ENCODE measurements at places on chromosomes 4 and X.
A peak's percentile ranks its signal among the peaks of the same experiment; 100 is the strongest.

- DNase-seq: no peak
Observed at GRCh38 chr4:35993606-35994005, 250.7 kb downstream of the ARAP2 start.

DNA sequence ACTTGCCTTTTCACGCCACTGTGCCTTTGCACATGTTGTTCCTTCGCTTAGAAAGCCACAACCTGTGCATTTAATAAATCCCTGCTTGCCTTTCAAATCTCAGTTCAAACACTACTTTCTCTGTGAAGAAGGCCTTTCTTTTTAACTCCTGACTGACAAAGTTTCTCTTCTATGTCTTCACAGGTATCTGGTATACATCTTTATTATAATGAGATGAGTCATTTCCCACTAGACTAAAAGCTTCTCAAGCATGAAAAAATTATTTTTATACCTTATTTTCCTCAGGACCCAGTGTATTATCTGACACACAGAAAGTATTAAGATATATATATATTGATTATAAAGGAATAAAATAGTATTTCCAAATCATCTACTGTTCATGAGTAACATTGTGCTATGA is 189.9 kb downstream of the TBCK start:
- DNase-seq: no peak

DNA sequence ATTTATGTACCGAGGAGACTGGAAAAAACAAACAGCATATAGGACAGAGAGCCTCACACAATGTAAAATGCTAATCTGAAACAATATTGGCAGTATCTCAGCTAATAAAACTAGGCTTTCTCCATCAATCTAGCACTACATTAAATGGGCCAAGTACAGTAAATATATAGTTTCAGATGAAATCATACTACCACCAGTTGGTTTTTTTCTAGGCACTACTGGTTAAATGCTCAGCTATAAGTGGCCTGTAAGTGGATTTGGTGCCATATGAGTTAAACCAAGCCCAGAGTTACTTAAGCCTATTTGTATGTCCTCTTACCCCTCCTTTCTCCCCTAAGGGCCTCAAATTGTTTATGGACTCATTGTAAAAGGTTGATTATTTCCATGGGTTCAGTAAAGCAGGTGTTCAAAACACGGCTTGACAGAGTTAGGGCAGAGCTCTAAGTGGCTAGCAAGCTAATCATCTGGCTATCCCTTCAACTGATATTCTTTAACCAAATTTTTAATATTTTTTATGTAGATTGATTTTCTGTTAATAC is 57.5 kb downstream of the FAM13A start:
- no peak for DNase-seq

GRCh38 chr4:158553364-158553763 is 31.7 kb downstream of the RXFP1 start:
- no peak for DNase-seq

- no peak for DNase-seq
Observed at GRCh38 chr4:3851881-3852280, 85.7 kb downstream of the ADRA2C start.

- peak; percentile 26 for DNase-seq
Observed at GRCh38 chrX:9995855-9996339, 28.7 kb downstream of the CLDN34 start.

- DNase-seq: no peak
Observed at GRCh38 chr4:41146196-41146595, 68.1 kb downstream of the APBB2 start.
